ENCODE measurements at places on chromosomes 3 and 15. TPM values are rescaled to one million over a fixed set of nuclear protein-coding genes. Genes with fewer than 3 reads are reported as not detected.

DNA sequence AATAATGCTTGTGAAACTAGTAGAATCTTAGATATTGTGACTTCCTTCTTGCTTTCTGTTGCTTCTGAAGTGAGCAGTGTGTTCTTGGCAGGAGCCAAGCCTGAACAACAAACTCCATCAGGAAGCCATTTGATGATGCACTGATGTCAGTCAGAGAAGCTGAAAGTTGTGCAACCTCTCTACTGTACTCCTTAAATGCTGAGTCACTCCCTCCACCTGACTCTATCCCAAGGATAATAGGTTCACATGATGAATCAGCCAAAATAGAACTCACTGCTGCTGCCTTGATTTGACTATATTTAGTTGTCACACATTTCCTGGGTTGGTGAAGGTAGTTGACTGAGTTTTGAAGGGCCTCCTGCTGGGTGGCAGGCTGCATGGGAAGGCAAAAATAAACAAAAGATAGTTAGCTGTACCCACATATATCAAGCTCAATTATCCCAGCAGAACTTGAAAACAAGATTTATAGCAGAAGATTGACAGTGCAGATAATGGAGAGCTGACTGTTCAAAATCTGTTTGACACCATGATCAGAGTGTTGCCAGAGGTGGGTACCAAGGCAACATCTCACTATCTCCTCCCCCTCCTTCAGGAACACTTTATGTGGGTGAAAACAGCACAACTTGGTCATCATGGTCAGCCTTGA, 328.4 kb upstream of the DPH6 start:
- no peaks in the 10 kb centered on the region for H3K36me3 ChIP-seq
- no peaks in the 10 kb centered on the region for H3K4me1 ChIP-seq
- no peaks in the 10 kb centered on the region for H3K27me3 ChIP-seq
- no peak for DNase-seq
- H3K27ac ChIP-seq = no peak overlapping the region

- no peak for DNase-seq
- H3K27ac ChIP-seq = no peak overlapping the region
- peaks cover 5% of the 10 kb centered on the region for H3K27me3 ChIP-seq
- peak overlapping the region; percentile 83 for H3K4me3 ChIP-seq
Observed at GRCh38 chr3:69385123-69385722, 665 bp downstream of the FRMD4B start.

- no peak for DNase-seq
- no peaks in the 10 kb centered on the region for H3K27me3 ChIP-seq
- peaks cover 7% of the 10 kb centered on the region for H3K4me1 ChIP-seq
- H3K4me3 ChIP-seq = no peak overlapping the region
Observed at GRCh38 chr3:59809016-59809415, 759.2 kb upstream of the CFAP20DC start.

GRCh38 chr3:196423044-196423781, 9.0 kb downstream of the UBXN7 start:
- H3K27me3 ChIP-seq = no peaks in the 10 kb centered on the region
- H3K27ac ChIP-seq = no peak overlapping the region
- peaks cover 4% of the 10 kb centered on the region for H3K4me1 ChIP-seq

DNA sequence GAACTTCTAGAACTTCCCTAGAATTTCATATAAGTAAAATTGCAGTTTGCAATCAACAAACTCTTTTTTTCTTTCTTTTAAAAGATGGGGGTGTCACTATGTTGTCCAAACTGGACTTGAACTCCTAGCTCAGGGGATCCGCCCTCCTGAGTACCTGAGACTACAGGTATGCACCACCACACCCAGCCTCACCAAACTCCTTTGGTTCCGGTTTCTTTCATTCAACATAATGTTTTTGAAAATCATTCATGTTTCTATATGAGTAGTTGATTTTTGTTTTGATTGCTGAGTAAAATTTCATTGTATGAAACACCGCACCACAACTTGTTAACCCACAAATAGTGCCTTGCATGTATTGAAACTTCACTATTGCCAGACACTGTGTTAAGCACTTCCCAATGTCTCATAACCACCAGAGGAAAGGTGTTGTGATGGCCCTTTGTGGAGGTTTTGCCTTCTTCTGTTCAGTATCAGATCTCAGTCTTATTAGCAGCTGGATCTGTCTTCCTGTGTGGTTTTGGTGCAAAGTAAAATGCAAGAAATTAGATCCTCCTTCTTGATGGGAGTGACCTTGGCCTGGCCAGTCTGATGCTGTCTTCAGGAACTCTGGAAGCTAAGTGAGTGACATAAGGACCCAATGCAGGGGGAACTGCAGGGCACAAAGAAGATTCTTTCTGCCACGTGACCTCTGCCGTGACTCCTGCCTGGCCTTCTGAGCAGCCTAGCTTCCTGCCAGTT, 78.8 kb upstream of the UBE2E1 start:
- H3K4me3 ChIP-seq = no peak overlapping the region
- no peaks in the 10 kb centered on the region for H3K4me1 ChIP-seq
- no peak for DNase-seq

DNA sequence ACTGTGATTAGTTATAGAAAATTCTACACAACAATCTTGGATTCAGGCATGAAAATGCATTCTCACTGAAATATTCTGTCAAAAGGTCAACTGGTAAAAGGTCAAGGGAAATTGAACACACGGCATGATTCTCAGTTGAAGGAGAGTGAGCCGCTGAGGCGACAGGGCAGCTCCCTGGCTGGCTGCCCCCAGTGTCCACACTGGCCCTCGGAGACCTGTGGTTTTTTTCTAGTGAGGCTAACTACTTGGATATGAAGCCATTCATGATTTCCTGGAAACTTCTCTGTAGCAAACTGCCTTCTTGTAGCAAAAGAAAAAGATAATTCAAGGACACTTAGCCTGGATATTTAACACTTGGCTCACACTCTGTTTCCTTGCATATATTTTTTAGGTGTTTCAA, 37.2 kb downstream of the AADACL2 start:
- no peak overlapping the region for H3K4me3 ChIP-seq
- H3K27ac ChIP-seq = no peak overlapping the region
- no peak for DNase-seq
- H3K27me3 ChIP-seq = no peaks in the 10 kb centered on the region
- no peaks in the 10 kb centered on the region for H3K4me1 ChIP-seq
- no peaks in the 10 kb centered on the region for H3K36me3 ChIP-seq

- H3K36me3 ChIP-seq = no peaks in the 10 kb centered on the region
- no peaks in the 10 kb centered on the region for H3K27me3 ChIP-seq
- no peak overlapping the region for H3K4me3 ChIP-seq
- H3K4me1 ChIP-seq = no peaks in the 10 kb centered on the region
- no peak for DNase-seq
Observed at GRCh38 chr3:193207290-193208273, 33.4 kb upstream of the PLAAT1 start.

DNA sequence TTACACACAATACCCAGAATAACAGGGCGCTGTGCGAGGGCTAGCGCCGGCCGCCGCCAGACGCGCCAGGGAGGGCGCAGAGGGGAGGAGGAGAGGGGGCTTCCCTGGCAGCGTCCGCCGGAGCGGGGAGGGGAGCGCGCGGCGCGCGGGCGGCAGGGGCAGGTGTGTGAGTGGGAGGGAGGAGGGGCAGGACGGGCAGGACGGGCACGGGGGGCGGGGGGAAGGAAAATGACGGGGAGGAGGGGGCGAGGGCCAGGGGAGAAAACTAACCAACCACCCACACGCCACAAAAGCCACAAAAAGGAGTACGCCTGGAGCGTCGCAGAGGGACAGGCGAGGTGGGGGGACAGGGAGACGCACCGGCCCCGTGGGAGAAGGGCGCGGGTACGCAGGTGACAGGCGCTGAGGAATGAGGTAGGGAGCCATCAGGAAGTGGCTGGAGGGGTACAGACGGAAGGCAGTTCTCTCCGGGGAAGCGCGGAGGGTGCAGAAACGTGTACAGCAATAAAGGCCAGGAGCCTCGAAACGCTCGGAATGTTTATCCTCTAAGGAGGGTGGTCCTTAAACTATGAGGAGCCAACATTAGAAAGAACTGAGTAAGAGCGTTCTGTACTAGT, 610 bp upstream of the SATB1 start:
- peak; percentile 57 for DNase-seq
- H3K27ac ChIP-seq = no peak overlapping the region
- peaks cover under 1% of the 10 kb centered on the region for H3K36me3 ChIP-seq
- H3K4me3 ChIP-seq = peak overlapping the region; percentile 88
- H3K4me1 ChIP-seq = peaks cover 2% of the 10 kb centered on the region
- H3K27me3 ChIP-seq = no peaks in the 10 kb centered on the region

DNA sequence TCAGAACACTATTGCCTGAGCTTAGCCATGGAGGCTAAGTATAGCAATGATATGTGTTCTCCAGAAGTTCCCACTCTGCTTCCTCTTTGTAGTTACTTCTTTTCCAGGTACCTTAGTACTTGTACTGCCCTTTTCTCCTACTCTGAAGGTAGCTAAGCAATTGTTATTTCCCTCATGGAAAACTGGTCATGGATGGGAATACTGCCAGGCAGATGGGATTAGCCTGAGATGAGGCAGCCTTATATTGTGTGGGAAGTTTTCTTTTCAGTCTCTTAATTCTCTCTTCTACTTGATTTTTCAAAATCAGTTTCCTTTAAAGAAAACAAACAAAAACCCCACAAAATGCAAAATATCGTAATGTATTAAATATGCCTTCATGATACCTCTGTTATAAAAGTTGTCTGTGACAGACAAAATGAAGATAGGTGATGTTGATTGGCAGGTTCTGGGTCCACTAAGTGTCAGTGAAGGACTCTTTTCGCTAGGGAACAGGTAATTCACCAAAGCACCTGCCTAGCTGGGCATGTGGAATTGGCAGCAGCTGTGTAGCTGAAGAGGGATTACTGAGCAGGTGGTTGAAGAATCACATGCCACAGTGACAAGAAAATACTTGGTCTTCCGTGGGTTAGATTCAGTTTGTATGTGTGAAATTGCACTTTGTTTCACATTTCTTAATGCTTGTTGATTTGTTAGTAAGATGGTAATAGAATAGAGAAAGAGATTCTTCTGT, 4.1 kb downstream of the ZNF609 start:
- no peak for DNase-seq
- H3K36me3 ChIP-seq = peaks cover 2% of the 10 kb centered on the region
- peaks cover 7% of the 10 kb centered on the region for H3K4me1 ChIP-seq
- H3K4me3 ChIP-seq = no peak overlapping the region
- no peaks in the 10 kb centered on the region for H3K27me3 ChIP-seq
- no peak overlapping the region for H3K27ac ChIP-seq

DNA sequence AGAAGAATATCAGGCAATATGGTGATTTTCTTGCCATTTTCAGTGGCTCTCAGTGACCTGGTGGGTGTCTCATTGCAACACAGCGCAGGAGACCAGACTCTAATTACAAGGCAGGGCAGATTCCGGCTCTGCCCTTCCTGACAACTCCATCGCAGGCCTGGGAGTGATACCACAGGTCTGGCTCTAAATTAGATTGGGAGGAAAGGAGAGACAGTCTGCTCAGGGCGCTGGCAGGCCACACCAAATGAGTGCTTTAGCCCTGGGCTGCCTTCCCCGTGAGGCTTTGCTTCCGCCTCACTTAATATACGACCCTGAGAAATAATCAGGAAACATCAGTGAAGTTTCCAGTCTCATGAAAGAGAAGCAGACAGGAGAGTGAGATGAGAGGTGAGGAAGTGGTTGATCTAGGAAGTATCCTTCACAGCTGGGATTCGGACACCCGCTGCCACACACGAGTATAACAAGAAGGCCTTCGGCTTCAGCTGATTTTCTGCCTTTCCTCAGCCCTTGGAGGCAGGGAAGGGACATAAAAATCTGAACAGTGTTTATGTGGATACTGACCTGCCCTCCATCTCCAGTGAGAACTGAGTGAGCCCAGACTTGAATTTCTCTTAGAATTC, 73.7 kb upstream of the PROK2 start:
- no peak for DNase-seq
- no peak overlapping the region for H3K27ac ChIP-seq
- H3K27me3 ChIP-seq = no peaks in the 10 kb centered on the region
- no peaks in the 10 kb centered on the region for H3K36me3 ChIP-seq

DNA sequence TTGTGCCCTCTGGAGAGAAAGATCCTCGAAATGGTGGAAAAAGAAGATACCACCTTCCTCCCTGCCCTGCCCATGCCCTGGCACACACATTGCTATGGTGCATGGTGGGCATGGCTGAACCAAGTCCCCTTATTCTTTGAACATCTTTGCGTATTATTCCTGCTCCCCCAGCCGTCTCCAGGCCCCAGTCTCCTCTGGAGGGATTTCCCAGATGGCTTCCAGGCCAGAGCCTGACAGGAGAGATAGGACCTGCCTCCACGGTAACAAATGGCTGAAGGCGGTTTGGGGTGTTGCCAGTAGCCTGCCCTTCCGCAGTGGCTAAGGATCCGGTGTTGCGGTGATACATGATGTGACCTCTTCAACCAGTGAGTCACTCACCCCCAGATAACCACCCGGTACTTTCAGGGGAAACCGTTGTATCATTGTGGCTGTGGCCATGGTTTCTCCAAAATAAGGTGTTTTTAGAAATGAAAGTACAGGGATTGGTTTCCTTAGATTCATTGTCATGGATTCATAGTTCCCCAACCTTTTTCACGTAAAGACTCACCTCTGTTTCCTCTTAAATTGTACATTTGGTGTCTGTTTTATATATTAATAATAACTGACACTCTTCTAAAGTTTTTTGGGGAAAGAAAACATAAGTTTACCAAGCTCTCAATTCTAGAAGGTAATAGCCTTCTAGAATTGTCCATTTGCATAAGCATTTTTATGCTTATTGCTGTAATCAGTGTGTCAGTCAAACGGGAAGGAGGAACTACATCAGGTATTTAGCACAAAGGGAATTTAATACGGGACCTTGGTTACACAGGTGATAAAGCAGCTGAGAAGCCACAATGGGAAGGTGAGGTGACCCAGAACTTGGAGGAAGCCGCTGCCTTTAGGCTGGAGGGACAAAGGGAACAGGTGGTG, 25.9 kb downstream of the SMAD3 start:
- H3K36me3 ChIP-seq = no peaks in the 10 kb centered on the region
- peaks cover 14% of the 10 kb centered on the region for H3K4me1 ChIP-seq
- DNase-seq = no peak
- H3K27ac ChIP-seq = no peak overlapping the region
- no peaks in the 10 kb centered on the region for H3K27me3 ChIP-seq

GRCh38 chr3:173739726-173740125, 342.2 kb downstream of the NLGN1 start:
- no peak overlapping the region for H3K27ac ChIP-seq
- H3K4me3 ChIP-seq = no peak overlapping the region
- peaks cover 2% of the 10 kb centered on the region for H3K36me3 ChIP-seq
- DNase-seq = no peak
- H3K4me1 ChIP-seq = peaks cover 2% of the 10 kb centered on the region
- no peaks in the 10 kb centered on the region for H3K27me3 ChIP-seq

DNA sequence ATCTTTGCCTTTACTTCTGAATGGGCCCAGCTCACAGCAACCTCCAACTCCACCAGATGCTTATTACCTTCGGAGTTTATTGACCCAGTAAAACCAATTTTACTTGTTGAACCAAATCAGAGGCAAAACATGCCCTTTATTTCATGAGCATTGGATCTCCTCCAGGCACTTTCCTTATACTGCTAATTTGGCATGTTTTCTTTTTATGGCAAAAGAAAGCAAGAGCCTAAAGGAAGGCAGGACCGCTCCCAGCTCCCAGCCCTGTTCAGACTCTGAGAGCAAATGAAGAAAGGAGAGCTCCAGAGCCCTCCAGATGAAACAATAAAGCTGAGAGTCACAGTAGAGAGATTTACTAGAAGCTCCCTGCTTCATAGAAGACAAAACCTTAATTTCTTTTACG, 81.5 kb upstream of the NR2E3 start:
- no peaks in the 10 kb centered on the region for H3K4me1 ChIP-seq
- no peak overlapping the region for H3K27ac ChIP-seq
- H3K36me3 ChIP-seq = no peaks in the 10 kb centered on the region
- no peak overlapping the region for H3K4me3 ChIP-seq

GP5 gene
- not detected for total RNA-seq

ZXDC gene
- total RNA-seq = 26.9 TPM

AMIGO3 gene
- total RNA-seq = 3.0 TPM

CLDND1 gene
- total RNA-seq = 83.0 TPM

LRCH3 gene
- 56.4 TPM for total RNA-seq

PLA2G4E gene
- not detected for total RNA-seq

FEZF2 gene
- total RNA-seq = 0.11 TPM

GOLGA8T gene
- total RNA-seq = 0.53 TPM

Measured in H9 (cell line).